Ureter (tissue), 1 donor: ENCODE measurements at places on chromosomes 1 and 21.

DNA sequence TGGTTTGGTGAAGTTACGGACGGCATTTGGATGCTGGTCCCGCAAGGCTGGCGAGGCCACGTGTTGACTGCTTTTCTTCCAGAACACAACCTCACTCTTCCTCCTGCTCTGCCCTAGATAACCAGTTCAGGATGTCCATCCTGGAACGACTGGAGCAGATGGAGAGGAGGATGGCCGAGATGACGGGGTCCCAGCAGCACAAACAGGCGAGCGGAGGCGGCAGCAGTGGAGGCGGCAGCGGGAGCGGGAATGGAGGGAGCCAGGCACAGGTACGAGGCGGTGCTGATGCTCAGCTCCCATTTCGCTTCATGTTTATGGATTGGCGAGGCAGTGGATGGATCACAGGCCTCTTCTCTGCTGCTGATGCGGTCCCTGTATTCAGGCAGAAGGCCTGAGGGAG, 38.8 kb upstream of the VAMP3 start:
- DNase-seq = no peak

DNA sequence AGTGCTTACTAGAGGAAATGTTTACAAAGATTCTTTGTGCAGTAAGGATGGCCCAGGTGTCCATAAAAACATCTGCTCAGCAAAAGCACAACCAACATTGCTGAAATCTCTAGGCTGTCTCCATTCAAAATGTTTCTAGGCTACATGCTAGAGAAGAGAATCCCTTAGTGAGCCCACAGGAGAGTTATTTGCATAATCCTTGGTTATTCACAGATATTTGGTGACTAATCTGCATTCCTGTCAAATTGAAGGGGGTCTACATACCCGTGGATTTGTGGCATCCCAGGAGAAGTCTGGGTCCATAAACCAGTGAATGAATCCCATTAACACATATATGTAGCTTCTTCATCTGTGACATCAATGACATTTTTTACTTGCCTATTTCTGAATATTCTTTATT, 261.3 kb upstream of the ESRRG start:
- DNase-seq = no peak

GRCh38 chr1:95073446-95073845, 695 bp upstream of the ALG14 start:
- no peak for DNase-seq

DNA sequence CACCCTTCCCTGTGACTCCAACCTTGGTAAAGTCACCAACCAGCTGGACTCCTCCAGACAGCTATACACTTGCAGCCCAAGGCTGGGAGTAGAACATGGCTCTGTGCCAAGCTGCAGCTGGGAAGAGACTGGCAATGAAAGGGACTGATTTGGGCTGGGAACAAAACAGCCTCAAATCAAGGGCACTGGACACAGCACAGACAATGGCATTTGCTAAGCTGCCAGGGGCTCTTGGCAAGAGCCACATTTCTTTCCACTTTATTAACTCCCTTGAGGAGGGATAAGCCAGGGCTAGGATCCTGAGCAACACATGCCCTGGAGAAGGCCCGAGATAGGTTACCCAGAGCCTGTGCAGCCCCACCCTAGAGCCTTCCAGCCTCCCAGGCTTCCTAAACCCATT, 12.0 kb downstream of the SYT11 start:
- peak; percentile 54 for DNase-seq

- no peak for DNase-seq
These were observed at the start of gene HORMAD1 for GRCh38 chr1:150720703-150721102. TSS of gene HORMAD1 (minus strand) at chr1:150720895. CDS start at chr1:150719505, 1,390 bp downstream.

- no peak for DNase-seq
These were observed 95.9 kb downstream of the PHTF1 start for GRCh38 chr1:113663165-113663951.
